ENCODE measurements at places on chromosomes 5 and 9.

DNA sequence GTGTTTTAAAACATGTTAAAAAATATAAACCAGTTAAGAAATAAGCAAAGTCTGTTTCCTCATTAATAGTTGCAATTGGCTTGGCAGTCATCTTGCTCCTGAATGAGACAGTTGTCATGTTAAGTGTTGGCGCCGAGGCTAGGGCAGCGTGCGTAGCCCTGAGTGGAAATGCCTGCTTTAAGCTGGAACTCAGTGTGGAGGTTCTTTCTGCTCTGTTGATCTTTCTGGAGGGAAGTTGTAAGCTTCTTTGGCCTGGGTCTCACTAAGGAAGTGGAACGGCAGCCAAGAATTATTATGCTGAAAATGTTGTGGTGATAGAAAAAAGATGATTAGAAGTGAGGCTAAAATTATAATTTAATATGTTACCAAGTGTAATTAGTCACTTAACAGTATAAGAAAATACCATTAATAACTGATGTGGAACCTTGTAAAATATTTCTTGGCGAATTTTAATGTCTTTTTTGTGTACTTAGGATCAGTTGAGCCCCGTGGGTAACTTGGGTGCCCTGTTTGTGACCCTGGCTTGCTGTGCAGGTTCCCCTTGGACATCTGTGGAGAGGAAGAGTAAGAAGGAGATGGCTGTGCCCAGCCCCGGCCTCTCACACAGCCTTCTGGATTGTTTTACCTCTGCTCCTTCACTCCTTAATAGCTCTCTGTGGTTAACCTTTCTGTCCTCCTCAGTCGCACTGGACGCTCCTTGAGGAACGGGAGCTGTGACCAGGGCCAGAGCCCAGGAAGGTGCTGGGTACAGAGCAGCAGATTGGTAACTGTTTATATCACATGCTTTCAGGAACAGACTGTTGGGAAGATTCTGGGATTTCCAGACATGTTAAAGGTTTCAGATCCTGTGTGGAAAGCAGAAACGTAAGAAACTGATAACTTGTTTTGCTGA is 31.0 kb downstream of the PCBD2 start:
- DNase-seq: no peak

DNA sequence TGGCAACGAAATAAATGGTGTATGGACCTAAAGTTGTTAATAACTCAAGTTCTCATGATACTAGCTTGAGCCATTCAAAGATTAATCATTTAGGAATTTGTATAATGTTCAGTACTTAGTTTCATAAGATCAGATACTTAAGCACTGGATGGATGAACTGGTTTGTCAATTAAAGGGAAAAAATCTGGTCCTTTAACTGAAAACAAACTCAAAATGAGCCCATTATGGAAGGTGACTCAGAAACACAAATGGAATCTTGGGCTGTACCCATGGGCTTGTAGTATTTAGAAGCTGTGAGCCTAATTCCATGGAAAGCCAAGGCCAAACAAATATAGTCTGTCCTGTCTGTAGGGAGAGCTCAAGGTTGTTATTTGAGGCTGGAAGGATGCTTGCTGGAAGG is 27.6 kb upstream of the ADRB2 start:
- no peak for DNase-seq

DNA sequence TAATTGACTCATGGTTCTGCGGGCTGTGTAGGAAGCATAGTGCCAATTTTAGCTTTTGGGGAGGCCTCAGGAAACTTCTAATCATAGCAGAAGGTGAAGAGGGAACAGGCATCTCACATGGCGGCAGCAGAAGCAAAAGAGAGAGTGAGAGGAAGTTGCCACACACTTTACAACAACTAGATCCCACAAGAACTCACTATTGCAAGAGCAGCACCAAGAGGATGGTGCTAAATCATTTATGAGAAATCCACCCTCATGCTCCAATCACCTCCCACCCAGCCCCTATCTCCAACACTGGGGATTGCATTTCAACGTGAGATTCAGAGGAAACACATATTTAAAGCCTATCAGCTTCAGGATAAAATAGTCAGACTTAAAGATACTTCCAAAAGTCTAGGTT is 36.1 kb upstream of the LPAR1 start:
- no peak for DNase-seq

GRCh38 chr5:72702881-72703434 is 113.5 kb upstream of the TNPO1 start:
- no peak for DNase-seq

- DNase-seq: no peak
These were observed 22.9 kb upstream of the HMGCS1 start for GRCh38 chr5:43336159-43336558.

Data from fibroblast of skin of back (primary cell).